Hematopoietic multipotent progenitor cell (in vitro differentiated cells): ENCODE measurements at places on chromosomes 5 and 9. TPM values are rescaled to one million over a fixed set of nuclear protein-coding genes. Genes with fewer than 3 reads are reported as not detected.

Gene CA9
- total RNA-seq = 0.81 TPM

GRCh38 chr5:168974082-168974481 lies 326.9 kb downstream of the SLIT3 start:
- DNase-seq = no peak

DNA sequence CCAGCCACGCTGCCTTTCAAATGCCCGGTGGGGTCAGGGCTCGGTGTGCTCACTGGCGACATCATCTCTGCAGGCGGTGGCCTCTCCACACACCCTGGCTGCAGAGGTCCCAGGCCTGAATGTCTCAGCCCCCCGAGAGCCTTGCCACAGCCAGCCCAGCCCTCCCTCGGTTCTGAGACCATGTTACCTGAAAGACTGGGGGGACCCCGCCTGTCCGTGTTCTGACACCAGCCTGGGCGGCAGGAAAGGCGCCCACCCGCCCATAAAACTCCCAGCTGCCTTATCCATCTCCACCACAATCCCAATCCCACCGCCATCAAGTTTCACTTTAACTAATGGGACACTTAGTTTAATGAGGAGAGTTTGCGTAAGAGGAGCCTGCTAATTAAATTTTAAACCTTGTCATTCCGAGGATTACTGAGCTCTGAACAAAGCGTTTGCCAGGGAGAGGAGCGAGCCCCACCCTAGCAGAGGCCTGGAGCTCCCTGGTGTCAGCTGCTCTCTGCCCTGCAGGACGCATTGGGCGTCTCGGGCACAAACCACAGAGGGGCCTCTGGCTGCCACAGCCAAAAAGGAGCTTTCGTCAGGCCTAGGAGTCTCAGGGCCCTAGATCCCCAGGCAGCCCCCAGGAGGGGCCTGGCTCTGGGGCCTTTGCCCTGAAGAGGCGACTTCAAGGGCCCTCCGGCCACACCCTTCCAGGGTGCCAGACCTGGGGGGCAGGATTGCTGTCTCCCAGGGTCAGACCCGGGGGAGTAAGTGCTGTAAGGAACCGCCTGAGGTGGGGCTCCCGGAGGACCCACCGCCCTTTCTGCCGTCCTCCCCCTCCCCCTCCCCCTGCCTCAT lies 15.3 kb downstream of the LHX3 start:
- DNase-seq = no peak

DNA sequence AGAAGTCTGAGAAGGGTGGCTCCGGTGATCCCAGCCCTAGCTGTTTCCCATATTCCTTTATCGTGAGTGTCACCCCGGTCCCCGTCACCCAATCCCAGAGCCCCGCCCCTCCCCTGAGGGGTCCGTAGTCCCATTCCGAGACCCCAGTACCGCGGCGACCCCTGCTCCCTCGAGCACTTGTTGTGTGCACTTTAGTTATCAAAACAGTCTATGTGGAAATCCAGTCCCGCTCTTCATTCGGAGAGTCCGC lies 223 bp downstream of the LRSAM1 start:
- no peak for DNase-seq

DNA sequence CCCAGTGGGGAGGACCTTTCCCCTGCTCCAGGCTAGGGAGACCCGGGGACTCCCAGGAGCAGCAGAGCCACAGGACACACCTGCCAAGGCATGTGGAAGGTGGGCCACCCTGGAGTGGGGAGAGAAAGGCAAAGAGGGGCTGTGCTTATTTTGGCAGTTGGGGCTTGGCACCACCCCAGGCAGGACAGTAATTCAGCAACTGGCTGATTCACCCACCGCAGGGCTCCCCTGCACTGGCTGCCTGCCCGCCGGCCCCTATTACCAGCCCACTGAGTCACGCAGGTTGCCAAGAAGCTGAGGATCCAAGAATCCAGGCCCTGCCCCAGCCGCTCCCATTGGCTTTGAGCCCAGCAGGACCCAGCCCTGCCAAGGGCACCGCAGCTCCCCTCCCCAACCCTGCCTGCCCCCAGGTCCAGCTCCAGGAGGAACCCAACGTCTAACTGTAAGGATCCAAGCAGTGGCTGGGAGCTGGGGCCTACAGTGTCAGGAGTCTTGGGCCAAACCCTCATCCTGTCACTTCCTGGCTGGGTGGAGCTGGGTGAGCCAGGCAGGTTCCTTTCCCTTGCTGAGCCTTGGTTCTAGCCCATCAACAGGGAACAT lies 14.2 kb upstream of the RALGDS start:
- no peak for DNase-seq
